CD4-positive, alpha-beta T cell treated with Interleukin-21 for 1 hour (primary cell): ENCODE measurements at places on chromosomes 11 and 22.

DNA sequence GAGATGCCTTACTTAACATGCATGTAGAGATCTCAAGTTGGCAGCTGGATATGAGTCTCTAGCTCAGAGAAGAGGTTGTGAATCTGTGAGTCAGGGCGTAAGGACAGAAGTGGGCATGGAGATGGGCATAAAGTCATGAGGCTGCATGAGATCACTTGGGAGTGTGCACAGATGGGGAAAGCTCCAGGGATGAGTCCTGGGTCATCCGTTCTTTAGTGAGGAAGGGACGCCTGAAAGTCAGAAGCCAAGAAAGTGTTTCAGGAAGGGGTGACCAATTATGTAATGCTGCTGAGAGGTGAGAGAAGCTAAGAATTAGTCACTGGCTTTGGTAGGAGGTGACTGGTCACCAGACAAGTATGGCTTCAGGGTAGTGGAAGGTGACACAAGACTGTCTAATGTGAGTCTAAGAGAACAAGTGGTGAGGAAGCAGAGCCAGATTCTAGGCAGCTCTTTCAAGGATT lies 6.7 kb downstream of the ACP2 start:
- DNase-seq = no peak

DNA sequence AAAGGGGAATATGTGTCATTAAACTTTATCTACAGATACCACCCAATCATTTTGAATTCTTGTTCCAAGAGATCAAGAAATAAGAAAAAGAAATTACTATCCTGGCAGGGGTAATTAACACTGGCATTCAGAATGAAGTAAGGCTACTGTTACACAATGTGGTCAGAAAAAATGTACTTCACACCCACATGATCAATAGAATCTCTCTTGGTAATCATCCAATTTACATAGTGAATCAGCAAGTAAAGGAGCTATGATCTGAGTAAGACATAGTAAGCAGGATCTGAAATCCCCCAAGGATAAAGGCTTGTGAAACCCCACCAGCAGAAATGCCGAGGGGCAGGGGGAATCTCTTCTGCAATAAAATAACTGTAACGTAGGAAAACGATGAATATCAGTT lies 466.5 kb downstream of the FAM181B start:
- DNase-seq = no peak

DNA sequence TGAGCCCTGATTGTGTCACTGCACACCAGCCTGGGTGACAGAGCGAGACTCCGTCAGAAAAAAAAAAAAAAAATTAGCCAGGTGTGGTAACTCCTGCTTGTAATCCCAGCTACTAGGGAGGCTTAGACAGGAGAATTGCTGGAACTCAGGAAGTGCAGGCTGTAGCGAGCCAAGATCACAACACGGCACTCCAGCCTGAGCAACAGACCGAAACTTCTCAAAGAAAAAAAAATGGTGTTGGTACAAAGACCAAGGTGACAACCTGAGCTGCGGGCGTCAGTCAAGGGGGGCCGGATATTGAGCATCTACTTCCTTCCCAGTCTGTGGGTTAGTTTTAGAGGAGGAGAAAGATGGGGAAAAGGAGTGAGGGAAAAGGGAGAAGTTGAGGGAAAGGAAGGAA lies 48.5 kb upstream of the HSPA8 start:
- peak; percentile 6 for DNase-seq

DNA sequence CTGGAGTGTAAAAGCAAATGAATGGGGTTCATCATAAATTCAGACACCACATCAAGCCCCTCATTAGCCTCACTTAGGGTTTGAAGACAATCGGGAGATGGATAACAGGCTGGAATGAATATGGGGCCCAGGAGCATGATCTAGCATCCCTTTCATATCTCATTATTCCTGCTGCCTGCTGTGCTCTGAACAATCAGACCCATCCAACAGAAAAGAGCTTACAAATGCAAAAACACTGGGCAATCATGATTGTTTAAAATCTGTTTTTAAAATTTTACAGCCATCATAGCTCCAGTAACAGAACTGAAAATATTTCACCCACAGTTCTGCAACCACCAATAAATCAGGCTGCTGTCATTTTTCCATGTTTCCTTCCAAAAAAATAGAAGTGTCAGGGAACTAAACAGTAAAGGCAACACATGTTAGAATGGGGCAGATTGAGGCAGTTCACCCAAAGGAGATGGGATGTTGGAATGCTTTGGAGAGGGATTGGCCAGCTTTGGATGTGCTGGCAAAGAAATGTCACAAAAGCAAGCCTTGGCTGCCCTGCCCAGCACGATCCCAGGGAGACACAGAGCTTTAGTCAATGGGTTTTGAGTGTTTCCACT lies 47.8 kb upstream of the BMAL1 start:
- no peak for DNase-seq

DNA sequence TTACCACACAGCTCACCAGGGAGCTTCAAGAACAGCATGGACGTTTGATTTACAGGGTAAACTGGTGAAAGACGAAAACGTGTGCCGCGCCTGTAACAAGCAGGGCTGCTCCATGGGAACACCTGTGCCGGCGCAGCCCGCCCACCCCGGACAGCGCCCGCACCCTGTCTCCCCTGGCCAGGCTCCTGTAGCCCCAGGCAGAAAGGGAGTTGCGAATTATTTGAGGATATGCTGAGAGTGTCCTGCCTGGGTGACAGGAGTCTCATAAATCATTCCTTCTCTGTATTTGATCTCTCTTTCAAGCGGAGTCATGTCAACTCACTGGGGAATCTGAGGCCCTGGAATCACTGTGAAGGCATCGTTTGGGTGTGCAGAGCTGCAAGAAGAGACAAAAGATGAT lies 804.3 kb downstream of the OPCML start:
- DNase-seq = no peak

- DNase-seq = no peak
Observed at GRCh38 chr11:103709371-103709770, 327.1 kb upstream of the DDI1 start.
